ENCODE measurements at places on chromosomes 12 and 14.

DNA sequence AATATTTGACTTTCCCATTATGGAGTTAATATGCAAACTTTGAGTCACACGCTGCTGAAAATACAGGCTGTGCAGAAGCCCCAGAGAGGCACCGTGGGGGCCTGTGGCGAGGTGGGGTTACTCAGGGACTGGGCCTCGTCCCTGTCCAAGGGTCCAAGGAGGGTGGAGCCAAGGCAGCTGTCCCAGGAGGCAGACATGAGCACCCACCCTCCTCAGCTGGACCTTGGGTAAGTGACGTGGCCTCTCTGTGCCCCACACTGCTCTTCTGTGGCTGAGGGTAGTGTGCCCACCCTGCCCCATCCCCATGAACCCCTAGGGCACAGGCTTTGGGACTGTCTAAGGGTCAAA is 39.4 kb downstream of the FAM222A start:
- DNase-seq, result no peak

- no peak for DNase-seq
Measured at GRCh38 chr14:65072937-65073336, 29.4 kb downstream of the MAX start.

DNA sequence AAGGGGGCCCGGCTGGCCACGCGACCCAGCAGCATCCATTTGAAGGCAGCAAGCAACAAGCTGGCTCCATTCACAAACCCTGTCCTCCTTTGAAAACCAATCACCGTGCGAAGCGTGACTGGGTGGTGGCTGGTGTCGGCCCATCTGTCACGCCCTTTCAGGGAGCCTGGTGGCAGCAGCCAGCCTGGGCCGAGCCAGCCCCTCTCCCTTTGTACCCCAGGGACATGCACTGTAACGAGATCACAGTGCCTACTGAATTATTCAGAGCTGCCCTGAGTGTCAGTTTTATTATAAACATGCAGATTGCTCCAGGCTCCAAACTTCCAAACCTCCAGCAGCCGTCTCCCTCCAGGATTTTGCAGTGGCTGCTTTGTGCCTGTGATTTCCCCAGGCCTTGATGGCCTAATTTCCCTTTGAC is 22.3 kb upstream of the CTDSP2 start:
- no peak for DNase-seq

GRCh38 chr12:116861320-116861719 is 19.9 kb downstream of the HRK start:
- DNase-seq, result no peak

- no peak for DNase-seq
Measured at GRCh38 chr14:59882957-59883356, 12.4 kb upstream of the RTN1 start.

- no peak for DNase-seq
Measured at GRCh38 chr12:119885549-119885948, 8.4 kb upstream of the CIT start.
